Substantia nigra (tissue), 51 donors: ENCODE measurements at places on chromosomes 4 and X.

GRCh38 chr4:8461086-8461485 is 20.5 kb downstream of the TRMT44 start:
- no peak for DNase-seq

DNA sequence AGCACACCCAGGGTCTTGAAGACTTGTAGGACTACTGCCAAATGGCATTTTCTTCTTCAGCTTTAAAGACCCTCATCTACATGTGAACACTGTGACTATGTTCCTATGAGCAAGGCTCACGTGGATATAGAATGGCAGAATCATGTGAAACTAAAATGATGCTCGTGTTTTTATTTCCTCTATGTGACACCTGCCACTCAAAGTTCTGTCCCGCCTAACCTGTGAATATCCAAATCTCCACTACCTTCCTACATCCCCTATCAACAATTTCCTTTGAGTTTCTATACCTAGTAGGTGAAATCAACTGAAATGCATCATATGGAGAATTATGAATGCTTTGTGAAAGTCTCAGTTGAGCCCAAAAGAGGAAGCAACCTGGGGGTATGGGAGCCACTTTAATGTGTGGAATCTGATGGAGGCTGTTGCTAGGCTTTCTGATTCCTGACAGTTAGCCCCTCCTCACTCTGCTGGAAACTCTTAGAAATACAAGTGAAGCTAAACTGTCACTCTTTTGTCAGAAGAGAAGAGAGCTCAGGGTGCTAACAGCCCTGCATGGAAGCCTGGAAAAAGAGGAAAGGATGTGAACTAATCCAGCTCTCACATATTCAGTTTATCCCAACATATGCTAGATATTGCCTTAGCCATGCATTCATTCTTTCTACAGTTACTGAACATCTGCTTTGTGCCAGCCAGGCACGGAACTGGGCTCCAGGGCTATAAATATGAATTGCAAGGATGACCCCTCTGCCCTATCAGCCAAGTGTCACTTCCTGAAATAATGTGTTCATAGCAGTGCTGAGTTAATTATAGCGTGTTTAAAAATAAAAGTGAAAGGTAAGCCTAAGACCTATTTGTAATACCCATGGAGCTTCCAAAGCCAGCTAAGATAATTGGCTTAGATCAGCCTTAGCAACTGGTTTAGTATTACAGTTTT is 11.0 kb downstream of the LHFPL1 start:
- no peak for DNase-seq

DNA sequence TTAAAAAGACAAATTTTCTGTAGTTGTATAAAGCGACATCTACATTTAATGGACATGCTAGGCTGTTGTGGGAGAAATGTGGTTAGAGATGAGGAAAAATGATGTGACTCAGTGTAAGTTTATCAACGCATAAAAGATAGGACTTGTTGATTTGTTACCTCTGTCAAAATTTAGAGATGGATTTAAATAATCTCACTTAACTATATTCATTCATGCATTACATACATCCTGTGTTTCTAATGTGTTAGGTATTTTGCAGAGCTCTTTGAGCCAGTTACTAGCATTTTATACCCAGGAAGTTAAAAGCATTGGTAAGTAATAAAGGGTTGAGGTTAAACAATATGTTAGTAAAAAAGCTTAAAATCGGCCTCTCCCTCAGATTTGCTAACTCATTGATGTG is 34.3 kb downstream of the METAP1 start:
- no peak for DNase-seq

DNA sequence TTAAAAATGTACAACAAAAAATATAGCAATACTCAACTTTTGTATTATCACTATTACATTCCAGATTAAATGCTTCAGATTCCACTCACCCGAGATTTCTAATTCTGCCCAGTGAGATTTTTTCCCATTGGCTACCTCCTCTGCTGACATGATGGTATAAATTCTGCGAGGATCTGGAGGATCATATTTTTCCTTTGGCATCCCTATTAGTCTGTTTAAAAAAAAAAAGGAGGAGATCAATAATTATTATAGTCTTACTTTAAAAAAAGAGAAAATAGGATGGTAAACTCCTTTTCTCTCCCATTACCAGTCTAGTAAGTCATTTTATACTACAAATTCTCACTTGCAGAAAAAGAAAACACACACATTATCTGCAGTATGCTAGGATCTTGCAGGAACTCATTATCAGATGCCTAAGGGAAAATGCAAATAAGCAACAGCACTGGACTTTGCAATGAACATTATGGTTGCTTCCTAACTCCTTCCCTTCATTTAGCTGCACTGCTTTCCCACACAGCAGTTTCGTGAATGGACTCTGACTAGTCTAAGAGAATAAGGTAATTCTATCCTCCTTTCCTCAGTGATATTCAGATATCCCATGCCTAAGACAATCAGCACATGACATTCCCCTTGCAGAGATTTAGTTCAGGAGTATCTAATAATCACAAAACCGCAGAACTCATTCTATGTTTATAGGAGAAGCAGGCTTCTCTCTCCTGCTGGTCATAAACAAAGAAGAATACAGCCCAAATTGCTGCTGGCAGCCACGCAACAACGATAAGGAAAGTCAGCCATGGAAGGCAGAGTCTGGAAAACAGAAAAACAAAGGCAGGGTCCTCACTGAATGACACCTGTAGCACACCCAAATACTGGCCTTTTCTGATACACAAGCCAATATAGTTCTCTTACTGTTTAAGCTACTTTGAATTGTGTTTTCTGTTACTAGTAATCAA is 42.7 kb downstream of the CNOT6L start:
- no peak for DNase-seq

GRCh38 chr4:123088501-123088900 is 166.1 kb upstream of the NUDT6 start:
- no peak for DNase-seq
